ENCODE measurements at places on chromosomes 11 and 22.

DNA sequence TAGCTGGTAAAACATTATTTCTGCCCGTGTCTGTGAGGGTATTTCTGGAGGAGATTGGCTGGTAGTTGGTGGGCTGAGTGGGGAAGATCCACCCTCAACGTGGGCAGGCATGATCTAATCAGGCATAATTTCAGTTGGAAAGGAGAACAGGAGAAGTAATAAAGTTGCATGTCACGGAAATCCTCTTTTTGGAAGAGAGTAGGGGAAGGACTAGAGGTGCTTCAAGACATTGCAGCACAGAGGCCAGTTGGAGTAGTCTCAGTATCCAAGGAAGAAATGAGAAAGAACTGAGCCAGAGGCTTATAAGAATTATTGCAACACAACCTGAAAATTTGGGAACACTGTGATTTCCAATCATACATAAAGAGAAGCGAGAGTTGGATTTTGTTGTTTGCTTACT, 1155.1 kb downstream of the FAM181B start:
- DNase-seq, result no peak

- DNase-seq, result no peak
Observed at GRCh38 chr11:112172362-112172994, 2.8 kb upstream of the BCO2 start.

DNA sequence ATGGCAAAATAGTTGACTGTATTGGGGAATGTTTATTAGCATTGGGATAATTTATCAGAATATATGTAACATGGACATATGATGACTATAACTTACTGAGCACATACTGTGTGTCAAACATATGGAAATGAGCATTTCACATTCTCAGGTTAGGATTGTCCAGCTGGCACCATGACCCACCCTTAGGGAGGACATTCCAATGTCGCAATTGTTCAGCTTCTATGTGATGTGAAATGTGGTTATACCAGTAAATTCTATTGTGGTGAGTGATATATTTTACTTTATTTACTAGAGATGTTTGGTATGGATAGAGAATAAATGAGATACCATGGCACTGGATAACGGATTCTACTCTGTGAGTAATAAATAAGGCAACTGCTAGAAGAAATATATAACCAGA, 50.4 kb downstream of the OR4A47 start:
- DNase-seq, result no peak

- no peak for DNase-seq
Observed at GRCh38 chr11:2665526-2666400, 34.0 kb downstream of the KCNQ1OT1 start.

DNA sequence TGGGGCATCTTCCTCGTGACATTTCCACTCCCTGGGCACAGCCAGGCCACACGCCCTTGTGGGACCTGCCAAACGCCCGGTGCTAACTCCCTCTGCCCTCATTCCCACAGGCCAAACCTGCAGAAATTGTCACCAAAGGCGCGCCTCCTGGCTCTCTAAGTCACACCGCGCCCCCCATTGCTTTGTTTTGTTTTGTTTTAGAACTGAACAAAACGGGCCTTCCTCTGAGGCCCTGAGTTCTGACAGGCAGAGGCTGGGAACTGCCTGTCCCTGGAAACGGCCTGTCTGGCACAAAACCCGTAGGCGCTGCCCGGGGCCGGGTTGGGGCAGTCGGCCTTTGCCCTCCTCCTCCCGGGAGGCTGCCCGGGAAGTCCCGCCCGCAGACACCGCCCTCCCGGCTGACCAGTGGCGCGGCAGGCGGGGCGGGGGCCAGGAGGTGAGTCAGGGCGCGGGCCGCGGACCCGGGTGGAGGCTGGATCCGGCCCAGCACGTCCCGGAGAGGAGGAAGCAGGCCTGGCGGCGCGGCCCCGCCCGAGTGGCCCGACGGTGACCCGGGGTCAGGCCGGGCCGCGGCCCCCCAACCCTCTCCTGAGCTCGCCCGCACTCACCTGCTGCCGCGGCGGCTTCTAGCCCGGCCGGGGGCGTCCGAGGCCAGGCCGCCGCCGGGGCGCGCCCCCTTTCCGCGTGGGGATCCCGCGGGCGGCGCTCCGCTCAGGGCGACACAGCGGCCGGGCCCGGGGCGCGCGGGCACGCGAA, 465 bp downstream of the SUN2 start:
- no peak for DNase-seq

DNA sequence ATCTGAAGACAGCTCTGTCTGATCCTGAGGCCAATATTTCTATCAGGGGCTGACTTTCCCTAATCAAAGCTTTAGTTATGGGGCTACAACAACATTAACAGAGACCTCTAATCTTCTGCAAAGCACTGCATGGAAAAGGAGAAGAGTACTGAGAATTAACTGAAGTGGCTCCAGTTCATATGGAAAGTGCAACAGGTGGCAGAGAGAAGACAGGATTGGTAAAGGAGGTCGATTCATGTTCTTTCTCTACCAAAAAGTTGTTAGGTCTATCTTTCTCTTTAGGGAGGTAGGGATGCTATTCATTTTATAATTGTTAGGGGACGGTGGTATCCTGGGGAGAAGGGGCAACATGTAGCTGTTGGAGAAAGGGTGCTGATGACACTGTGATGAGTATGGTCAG, 232.7 kb upstream of the NARS2 start:
- no peak for DNase-seq

DNA sequence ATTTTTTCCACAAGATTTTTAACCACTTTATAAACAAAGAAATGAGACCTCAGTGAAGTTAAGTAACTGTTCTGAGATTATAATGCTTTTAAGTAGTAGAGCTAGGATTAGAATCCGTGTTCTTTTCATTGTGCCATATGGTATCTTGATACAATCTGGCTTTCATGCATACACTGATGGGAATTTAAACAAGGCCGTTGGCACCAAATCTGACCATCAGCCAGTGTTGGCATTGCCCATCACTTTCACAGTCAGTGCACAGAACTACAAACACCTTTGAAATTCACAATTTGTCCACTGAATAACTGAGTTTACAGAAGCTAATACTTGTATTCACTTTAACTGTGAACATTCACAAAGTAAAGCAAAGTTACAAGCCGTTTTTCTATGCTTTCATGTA, 1228.0 kb downstream of the TBC1D22A start:
- DNase-seq, result no peak

DNA sequence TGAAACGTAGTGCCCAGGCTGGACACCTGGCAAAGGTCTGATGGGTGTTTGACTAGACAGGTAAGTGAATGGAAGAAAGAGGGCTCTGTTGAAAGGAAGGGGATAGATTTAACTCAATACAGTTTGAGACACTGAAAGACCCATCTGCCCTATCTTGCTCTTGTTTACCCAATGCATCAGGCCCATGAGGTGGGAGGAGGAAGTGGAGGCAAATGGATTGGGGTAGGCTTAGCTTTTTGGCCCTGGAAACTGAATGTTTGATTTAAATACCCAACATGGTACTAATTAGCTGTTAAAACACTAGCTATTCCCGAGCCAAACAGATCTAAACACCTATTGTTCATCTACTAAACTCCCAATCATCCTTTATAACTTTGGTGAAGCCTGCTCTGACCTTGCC, 3.5 kb upstream of the UVRAG start:
- DNase-seq, result no peak

- no peak for DNase-seq
Observed at GRCh38 chr22:46914916-46915894, 152.8 kb downstream of the TBC1D22A start.

DNA sequence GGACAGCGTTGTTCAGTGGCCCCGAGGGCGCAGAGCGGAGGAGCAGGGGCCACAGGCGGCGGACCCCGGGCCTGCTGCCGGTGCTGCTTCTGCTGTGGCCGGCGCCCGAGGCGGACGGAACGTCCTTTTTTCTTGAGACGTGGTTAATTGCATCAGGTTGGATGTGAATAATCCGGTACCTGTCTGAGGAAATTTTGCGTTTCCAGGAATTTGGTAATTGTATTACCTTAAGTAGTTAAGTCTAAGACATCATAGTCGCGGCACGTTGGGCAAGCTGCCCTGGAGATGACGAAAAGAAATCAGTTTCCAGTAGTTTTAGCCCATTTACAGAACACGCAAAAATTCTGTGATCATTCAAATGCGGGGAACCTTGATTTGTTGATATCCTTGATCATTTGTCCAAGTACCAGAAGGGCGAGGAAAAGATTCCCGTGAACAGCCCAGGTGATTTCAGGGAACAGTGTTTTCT, 789 bp downstream of the SPECC1L start:
- DNase-seq, result no peak

GRCh38 chr11:98069861-98070260, 950.9 kb upstream of the CNTN5 start:
- no peak for DNase-seq

- DNase-seq, result no peak
Observed at GRCh38 chr11:123000721-123001120, 19.1 kb upstream of the BSX start.

GRCh38 chr22:19036523-19037273, 85.5 kb downstream of the DGCR2 start:
- no peak for DNase-seq

DNA sequence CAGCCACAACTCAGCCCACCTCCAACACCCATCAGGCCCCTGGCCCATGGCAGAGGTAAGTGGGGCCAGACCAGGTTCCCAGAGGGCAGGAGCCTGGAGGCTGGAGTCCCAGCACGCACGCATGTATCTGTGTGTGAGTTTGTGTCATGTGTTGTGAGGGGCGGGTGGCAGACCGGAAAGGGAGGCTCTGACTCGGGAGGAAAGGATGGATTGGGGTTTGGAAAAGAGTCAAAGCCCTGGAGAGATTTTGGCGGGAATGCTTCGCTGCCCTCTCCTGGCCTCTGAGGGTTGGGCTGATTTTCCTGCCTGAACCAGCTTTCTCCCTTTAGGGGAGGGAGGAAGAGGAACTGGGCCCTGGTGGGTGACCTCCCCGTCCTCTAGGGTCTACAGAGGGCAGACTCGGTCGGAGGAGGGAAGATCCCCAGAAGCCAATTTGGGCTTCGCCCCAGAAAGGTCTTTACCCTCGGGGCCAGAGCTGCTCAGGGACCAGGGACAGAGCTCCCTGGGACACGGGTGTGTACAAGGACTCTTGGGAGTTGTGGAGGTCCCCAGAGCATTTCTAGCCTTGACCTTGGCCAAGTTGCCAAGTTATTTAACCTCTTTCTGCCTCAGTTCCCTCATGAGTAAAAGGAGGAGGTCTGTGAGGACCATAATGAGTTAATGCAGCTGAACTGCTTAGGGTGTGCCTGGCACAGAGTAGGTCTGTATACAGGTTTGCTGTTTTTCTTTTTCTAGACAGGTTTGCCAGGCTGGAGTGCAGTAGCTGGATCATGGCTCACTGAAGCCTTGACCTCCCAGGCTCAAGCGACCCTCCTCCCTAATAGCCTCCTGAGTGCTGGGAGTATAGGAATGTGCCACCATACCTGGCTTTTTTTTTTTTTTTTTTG, 6.9 kb downstream of the C11orf68 start:
- no peak for DNase-seq

GRCh38 chr11:69909561-69910518, 90.6 kb upstream of the FGF3 start:
- DNase-seq, result no peak

GRCh38 chr22:20524004-20524481, 16.6 kb downstream of the MED15 start:
- DNase-seq, result no peak

GRCh38 chr11:33179348-33179803, 18.1 kb upstream of the CSTF3 start:
- no peak for DNase-seq

GRCh38 chr11:47955061-47955755, 25.2 kb upstream of the PTPRJ start:
- no peak for DNase-seq

DNA sequence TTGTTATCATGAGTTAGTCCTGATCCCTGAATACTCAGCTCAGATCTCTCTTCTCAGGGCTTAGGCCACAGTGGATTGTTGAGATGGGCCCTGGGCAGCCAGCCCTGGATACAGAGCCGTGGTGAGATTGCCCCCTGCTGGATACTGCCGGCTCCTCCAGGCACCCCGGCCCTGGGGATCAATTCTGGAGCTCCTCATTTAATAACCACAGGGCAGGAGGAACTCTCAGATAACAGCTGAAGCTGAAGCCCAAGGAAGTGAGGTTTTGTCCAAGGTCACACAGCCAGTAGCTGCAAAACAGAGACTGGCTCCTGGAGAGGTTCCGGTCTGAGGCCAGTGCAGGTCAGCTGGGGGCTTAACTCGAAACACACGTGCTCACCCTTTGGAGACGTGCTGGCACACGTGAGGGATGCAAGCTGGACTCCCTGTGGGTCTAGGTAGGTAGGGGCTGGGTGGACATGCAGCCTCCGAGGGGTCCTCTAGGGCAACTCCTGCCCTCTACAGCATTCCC, 16.0 kb downstream of the USH1C start:
- DNase-seq, result peak; percentile 6

DNA sequence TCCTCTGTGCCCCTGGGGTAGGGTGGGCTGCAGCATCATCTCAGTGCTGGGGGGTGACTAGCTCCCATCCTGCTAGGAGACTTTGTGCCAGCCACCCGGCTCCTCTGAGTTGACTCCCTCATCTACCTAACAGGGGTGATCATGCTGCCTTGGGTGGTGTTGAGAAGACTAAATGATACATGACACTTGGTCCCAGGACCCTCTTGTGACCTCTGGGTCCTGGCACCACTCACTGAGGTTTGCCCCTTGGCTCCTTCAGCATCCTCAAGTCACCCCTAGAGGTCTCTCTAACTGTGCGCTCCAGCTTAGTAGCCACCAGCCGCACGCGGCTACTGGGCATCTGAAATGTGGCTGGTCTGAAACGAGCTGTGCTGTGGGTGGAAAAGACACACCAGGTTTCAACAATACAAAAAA, 72.1 kb downstream of the LRRC32 start:
- DNase-seq, result no peak

DNA sequence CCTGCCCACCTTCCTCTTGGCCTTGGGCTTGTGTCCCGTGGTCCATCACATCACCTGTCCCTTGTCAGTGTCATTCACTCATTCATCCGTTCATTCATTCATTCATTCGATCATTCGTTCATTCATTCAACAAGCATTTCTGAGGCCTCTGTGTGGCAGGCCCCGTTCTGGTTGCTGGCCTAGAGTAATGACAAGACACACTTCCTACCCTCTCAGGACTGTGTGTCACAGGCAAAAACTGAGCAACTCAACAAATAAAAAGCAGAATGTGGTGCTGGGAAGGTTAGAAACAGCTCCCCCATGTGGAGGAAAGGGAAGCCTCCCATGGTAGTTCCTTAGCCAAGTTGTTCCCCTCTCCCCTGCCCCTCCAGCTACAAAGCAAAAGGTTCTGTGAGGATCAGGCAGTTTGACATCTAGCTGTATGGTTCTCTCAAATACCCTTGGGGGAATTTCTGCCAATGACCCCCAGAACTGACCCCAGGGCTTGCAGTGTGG, 1.6 kb upstream of the OMP start:
- no peak for DNase-seq

Measured in activated CD8-positive, alpha-beta memory T cell treated with anti-CD3 and anti-CD28 coated beads for 1 hour (primary cell).